Activated T-cell treated with anti-CD3 and anti-CD28 coated beads, Interleukin-2, amount 50 U/mL, for 1 hour (primary cell): ENCODE measurements at places on chromosomes 5 and 9.

DNA sequence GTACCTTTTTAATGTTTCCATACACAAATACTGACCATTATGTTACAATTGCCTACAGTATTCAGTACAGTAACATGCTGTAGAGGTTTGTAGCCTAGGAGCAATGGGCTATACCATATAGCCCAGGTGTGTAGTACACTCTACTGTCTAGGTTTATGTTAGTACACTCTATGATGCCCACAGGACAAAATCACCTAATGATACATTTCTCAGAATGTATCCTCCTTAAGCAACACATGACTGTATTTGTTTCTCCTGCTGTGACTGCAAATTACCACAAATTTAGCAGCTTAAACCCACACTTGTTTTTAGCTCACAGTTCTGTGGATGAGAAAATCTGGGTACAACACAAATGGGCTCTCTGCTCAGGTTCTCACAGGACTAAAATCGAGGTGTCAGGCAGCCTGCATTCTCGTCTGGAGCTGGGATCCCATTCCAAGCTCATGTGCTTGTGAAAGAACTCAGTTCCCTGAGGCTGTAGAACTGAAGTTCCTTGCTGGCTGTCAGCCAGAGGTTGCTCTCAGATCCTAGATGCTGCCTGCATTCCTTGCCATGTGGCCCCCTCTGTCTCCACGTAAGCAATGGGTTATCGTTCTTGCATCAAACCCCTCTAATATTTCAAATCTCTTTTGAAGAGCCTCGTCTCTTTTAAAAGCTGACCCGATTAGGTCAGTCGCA is 38.6 kb upstream of the PIK3R1 start:
- no peak for DNase-seq

DNA sequence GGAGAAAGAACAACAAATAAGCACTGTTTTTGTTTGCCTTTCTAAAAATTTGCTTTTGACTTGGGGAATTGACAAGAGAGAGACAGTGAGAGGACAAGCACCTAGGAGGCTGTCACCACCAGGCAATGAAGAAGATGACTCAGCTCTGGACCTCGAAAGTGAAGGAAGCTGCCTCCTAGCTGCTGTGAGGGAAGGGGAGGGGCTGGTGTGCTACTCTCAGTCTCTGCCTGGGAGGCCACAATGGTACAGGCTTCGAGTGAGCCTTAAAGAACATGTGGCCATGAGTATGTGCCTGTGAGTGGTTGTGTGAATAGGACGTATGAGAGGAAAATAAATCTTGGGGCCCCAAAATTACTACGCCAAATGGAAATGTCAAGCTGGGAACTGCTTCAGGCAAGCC is 7.1 kb upstream of the PLK2 start:
- DNase-seq, result no peak

- DNase-seq, result no peak
Observed at GRCh38 chr5:169065400-169065799, 235.5 kb downstream of the SLIT3 start.

- DNase-seq, result no peak
Observed at GRCh38 chr9:1938135-1938534, 77.0 kb upstream of the SMARCA2 start.

DNA sequence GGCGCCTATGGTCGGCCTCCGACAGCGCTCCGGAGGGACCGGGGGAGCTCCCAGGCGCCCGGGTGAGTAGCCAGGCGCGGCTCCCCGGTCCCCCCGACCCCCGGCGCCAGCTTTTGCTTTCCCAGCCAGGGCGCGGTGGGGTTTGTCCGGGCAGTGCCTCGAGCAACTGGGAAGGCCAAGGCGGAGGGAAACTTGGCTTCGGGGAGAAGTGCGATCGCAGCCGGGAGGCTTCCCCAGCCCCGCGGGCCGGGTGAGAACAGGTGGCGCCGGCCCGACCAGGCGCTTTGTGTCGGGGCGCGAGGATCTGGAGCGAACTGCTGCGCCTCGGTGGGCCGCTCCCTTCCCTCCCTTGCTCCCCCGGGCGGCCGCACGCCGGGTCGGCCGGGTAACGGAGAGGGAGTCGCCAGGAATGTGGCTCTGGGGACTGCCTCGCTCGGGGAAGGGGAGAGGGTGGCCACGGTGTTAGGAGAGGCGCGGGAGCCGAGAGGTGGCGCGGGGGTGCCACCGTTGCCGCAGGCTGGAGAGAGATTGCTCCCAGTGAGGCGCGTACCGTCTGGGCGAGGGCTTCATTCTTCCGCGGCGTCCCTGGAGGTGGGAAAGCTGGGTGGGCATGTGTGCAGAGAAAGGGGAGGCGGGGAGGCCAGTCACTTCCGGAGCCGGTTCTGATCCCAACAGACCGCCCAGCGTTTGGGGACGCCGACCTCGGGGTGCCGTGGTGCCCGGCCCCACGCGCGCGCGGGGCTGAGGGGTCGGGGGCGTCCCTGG is 561 bp downstream of the DAPK1 start:
- no peak for DNase-seq

DNA sequence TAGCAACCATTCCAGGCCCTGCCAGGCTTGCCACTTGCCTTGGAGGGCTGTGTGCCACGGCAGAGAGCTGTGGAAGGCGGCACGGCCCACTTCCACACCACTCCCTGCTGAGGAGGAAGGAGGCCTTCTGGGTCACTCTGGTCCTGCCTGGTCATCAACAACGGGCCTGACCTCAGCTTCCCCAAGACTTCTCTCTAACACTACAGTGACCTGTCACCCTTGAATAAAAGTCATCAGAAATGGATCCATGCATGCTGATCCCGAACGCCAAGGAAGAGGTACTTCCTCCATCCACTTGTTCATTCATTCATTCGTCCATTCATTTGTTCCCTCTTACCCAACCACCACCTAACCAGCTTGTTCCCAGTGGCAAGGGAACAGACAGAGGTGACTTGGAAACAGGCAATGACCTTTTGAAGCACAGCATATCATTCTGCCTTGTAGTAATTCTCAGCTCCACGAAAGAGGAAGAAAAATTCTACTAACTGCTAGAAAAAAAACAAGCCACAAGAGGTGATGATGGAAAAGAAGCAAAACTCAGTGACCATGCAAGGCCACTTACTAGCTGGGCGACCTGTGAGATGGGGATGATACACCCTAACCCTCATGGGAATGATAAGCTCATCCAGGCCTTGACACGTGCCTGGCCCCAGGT is 58.6 kb downstream of the STK10 start:
- DNase-seq, result no peak

DNA sequence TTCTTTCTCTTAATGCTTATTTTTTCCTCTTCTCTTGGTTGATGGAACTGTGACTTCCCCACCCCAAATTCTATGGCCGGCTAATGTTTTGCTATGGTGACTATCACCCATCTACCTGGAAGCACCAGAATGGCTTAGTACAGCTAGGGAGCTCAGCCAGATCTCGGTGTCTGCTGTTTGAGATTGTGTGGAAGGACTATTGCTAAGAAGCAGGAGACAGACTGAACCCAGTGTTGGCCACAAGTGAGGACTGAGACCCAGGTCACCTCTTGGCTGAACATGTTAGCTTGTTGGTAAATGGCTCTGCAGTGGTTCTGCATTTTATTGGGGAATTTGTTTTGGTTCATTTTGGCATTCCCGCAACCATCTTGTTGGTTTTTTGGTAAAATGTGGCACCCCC is 2.7 kb downstream of the PRRC2B start:
- DNase-seq, result no peak

DNA sequence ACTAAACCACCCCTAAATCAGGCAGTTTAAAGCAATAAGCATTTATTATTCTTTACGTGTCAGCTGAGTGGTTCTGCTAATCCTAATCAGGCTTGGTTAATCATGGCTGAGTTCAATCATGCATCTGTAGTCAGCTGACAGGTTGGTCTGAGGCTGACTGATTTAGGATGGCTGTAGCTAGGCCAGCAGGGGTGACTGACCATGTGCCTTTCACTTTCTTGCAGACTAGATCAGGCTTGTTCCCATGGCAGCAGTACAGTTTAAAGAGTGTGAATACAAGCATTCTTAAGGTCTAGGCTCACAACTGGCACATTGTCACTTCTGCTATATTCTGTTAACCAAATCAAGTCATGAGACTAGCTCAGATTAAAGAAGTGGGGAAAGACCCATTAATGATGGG is 16.1 kb upstream of the MPDZ start:
- DNase-seq, result no peak

DNA sequence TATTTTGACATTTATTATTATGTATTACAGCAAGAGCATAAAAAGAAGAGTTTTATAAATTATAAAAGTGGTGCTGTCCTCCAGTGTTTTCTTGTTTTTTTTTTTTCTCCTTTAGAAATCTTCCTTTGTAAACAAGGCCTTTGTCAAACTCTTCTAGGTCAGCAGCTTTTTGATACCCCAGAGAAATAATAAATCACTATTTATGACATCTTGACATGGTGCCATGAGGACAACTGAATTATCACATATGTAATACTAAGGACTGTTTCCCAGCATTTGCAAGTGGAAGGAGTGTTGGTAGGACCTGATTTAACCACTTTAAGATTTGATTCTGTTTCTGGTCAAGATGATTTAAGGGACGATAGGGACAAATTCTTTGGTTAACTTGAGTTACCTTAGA is 4.6 kb downstream of the SMARCA2 start:
- no peak for DNase-seq

- no peak for DNase-seq
Observed at GRCh38 chr5:147427521-147428401, 82.1 kb downstream of the DPYSL3 start.

DNA sequence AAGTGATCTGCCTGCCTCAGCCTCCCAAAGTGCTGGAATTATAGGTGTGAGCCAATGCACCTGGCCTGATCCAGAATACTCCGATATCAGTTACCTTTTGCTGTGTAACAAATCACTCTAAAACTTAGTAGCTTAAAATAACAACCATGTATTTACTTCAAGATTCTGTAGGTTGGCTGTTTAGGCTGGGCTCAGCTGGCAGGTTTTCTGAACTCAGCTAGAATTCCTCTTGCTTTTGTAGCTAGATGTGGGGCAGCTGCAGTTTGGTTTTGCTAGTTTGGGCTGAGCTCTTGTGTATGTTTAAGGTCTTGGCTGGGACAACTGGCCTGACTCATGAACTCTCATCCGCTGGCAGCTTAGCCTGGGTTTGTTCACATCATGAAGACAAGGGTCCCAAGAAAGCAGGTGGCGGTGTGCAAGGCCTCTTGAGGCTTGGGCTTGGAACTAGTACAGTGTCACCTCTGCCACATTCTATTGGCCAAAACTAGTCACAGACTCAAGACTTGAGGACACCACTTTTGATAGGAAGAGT is 138.3 kb upstream of the SHB start:
- no peak for DNase-seq

DNA sequence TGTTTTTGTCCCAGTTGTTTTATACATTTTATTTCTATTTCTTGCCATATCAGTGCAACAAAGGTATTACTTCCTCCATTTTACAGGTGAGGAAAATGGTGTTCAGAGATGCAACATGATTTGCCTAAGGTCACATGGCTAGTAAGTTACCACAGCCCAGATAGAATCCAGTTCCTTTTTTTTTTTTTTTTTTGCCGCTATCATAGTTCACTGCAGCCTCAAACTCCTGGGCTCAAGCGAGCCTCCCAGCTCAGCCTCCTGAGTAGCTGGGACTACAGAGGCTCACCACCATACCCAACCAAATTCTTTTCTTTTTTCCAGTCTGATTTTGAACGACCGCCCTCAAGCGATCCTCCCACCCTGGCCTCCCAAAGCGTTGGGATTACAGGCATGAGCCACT is 480 bp upstream of the CCDC69 start:
- no peak for DNase-seq

DNA sequence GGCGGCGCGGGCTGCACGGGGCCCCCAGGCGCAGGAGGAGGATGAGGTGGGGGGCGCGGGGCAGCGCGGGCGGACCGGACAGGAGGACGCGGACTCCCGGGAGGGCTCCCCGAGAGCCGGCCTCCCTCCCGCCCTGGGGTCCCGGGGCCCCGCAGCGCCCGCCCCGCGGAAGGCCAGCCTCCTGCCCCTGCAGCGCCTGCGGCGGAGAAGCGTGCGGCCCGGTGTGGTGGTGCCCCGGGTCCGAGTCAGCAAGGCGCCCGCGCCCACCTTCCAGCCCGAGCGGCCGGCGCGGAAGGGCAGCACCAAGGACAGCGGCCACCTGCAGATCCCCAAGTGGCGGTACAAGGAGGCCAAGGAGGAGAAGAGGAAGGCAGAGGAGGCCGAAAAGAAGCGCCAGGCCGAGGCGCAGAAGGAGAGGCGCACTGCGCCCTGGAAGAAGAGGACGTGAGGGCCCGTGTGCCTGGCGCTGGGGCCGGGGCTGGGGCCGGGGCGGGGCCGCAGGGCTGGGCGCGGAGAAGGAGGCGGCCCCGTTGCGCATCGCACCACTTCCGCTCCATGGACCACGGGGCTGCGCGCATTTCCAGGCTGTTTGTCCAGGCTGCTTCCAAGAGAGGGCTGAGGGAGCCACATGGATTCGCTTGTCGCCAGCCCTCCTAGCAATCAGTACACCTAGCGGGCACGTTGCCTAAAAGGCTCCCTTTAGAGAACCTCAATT is 86.0 kb downstream of the ANKRD33B start:
- no peak for DNase-seq

- DNase-seq, result no peak
Observed at GRCh38 chr5:95801961-95802360, 20.6 kb downstream of the GLRX start.
